ENCODE measurements at places on chromosomes 5 and 9.

GRCh38 chr5:156584871-156585270 is 257.9 kb downstream of the SGCD start:
- no peak for DNase-seq

DNA sequence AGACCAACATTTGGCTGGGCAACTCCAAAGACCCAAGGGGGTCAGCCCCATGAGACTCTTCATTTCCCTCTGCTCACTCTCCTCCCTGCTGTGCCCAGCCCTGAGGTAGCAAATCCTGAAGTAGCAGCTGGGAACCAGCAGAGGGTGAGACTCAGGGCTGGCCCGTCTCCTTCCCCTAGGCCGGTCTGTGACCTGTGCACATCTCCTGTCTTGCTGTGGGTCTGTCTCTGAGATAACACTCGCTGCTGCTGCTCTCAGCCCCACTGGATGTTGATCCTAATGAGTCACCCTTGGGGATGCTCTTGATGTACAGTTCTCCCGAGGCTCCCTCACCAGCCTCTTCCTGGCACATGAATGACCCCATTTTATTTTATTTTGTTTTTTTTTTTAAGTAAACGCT is 7.3 kb upstream of the OR2V1 start:
- no peak for DNase-seq

DNA sequence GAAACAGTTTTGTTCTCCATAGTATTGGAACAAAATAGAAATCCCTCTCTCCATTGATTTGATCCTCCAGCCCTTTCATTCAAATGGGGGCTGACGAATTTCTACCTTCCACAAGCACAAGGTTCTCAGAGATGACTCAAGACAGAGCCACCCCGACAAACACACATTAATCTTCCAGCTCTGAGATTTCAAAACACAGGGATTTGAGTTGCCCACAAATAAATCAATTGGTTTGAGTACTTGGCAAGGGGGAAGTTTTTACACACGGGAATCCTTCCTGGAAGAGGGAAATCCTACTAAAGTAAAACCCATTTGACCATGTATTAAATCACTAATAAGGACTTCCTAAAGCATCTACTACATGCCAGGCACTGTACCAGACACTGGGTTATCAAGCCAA is 5.4 kb downstream of the ADRA1B start:
- DNase-seq = no peak

- DNase-seq = no peak
Measured at GRCh38 chr9:115002371-115003120, 72.2 kb upstream of the TNFSF8 start.

- DNase-seq = no peak
Measured at GRCh38 chr5:3237276-3237868, 358.3 kb upstream of the IRX1 start.

- DNase-seq = no peak
Measured at GRCh38 chr9:87327575-87328125, 170.0 kb upstream of the DAPK1 start.

- no peak for DNase-seq
Measured at GRCh38 chr9:37617161-37617560, 24.8 kb upstream of the TOMM5 start.

DNA sequence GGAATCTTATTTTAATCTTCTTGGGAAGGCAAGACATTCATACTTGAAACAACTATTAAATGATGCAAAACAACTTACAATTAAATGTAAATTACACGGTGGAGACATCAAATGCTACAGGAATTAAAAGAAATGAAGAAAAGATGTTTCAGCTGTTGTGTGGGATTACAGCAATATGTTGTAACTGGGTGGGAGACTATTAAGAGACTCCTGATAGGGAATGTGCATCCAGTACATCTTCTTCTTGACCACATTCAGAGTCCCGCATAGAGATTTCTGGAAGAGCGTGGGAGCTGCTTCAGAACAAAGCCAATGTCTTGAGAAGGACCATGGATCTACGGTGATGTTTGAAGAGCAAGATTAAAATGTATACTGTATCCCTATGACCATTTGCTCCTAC is 199.1 kb downstream of the PDE4D start:
- DNase-seq = no peak

- peak; percentile 44 for DNase-seq
Measured at GRCh38 chr5:95591490-95591901, 28.4 kb upstream of the GPR150 start.

DNA sequence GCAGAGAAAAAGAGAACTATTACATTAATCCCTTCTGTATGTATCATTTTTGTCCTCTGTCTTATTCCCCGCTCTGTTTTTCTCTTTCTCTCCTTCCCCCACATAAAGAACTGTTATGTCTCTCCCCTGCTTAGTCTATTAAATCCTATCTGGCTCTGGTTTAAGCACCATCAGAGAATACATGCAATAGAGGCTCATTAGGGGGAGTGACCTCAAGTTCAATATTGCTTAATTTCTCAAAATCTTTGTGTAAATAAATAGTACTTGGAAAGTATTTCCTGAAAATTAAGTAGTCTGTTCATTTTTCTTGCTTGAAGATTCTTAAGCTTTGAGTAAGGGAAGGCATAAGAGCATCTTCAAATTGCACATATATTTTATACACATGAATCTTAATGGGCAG is 41.2 kb upstream of the FAM174A start:
- no peak for DNase-seq

- peak; percentile 87 for DNase-seq
Measured at GRCh38 chr5:179559284-179560252, 9.2 kb downstream of the RUFY1 start.

GRCh38 chr9:120935383-120935857 is 8.8 kb upstream of the TRAF1 start:
- peak; percentile 85 for DNase-seq

- DNase-seq = no peak
Measured at GRCh38 chr9:5566054-5566618, 55.8 kb downstream of the PDCD1LG2 start.

DNA sequence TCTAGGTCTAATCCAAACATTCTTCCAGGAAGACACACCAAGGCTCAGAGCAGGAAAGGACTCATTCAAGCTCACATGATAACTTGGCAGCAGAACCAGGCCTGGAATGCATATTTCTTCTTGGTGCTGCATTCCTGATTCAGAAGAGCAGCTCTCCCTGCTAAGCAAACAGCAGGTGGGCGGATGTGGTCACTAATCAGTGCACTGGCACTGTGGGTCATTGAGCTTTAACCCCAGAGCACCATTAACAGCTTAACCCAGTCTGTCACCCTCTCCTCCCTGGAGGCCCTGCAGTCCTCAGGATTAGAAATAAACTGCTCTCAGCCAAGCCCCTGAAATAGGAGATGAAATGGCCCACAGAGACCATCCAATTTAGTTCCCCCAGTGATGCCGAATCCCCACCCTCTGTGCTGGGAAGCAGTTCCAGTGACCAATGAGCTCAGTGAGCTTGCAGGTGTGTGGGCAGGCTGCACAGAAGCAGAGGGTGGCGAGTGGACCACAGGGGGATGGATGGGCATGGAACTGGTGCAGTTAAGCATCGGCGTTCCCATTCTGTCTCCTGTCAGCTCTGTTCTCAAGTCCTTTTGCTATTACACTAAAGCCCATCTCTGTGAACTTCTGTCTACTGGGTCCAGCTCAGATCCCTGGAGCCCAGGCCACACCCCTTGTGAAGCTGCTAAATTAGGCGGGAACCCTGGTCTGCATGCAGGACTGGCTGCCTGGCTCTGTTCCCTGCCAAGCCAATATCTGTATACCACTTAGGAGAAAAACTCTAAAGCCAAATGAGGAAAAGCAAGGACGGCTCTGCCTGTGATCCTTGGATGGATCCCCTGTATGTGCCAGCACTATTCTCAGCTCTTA is 16.6 kb upstream of the MEGF9 start:
- DNase-seq = peak; percentile 82

- DNase-seq = no peak
Measured at GRCh38 chr9:137458194-137459151, 661 bp downstream of the NSMF start.

DNA sequence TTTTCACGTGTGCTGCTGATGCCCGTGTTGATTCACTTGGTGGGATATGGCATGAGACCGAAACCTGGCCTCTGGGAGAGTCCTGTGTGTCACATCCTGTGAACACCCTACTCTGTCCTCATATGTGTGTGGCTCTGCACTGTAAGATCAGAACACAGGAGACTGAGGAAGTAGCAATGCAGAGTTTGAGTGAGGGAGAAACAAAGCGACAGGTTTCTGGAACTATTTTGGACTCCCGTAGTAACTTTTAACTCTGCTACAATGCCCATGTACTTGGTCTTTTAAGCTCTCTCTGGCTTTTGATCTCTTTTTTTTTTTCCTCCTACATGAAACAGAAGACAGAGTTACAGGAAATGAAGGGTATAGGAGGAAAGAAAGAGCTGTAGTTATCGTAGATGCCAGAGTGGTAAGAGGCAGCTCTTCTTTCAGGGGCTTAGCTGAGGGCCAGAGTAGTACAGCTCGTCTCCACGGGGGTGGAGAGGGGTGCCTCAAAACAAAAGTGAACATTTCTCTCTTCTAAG is 26.6 kb downstream of the GRAMD2B start:
- no peak for DNase-seq

DNA sequence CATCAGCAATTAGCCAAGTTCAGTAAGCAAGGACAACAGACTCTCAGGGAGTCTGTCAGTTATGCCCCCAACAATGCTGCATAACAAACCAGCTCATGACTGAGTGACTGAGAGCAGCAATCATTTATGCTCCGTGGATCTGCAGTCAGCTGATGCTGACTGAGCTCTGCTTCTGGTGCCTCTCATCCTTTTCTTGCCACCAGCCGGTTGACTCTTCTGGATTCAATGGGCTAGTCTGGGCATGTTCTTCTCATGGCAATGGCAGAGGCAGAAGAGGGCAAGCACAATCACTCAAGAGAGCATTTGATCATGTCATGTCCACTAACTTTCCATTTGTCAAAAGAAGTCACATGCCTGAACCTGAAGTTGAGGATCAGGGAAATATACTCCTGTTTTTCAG is 157.0 kb upstream of the NTRK2 start:
- DNase-seq = no peak

- DNase-seq = no peak
Measured at GRCh38 chr9:101126556-101126955, 98.0 kb downstream of the PLPPR1 start.

GRCh38 chr5:170225326-170226128 is 7.3 kb upstream of the C5orf58 start:
- DNase-seq = no peak

DNA sequence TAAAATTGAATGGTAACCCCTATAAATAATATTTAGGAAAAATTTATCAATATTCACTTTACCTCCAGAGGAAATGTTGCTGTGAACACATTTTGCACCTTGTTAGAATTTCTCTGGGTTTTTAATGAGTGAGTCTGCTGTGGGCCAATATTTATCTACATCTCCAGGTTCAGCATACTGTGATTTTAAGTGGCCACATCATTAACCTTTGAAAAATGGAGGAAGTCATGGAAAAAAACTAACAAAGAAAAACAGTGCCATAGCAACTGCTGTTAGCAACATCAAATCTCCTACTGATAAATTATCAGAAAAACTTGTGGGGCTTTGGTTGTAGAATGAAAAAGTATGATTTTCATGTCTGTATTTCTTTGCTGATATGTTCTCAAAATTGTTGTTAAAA is 55.0 kb downstream of the CD180 start:
- DNase-seq = no peak

GRCh38 chr5:7805379-7805778 is 45.6 kb downstream of the CFAP90 start:
- DNase-seq = no peak

GRCh38 chr5:176737746-176738636 is 72.4 kb upstream of the UNC5A start:
- no peak for DNase-seq

- no peak for DNase-seq
Measured at GRCh38 chr5:179054036-179054785, 6.0 kb upstream of the ZNF354C start.

DNA sequence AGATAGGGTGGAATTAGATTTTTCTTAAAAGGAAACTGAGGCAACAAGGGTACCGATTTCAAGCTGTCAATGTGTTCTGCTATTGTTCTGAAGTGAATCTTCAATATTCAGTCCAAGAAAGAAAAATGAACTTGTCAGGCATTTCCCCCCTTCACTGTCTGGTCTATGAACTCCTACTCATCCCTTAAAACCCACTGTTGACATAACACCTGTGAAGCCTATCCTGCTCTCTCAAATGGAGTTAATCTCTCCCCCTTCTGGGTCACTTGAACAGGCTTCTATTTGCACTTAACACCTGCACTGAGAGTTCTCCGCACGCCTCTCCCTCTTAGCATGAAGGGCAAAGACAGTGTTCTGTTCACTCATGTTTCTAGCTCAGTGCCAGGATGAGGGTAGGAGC is 144.3 kb downstream of the CRB2 start:
- DNase-seq = no peak

DNA sequence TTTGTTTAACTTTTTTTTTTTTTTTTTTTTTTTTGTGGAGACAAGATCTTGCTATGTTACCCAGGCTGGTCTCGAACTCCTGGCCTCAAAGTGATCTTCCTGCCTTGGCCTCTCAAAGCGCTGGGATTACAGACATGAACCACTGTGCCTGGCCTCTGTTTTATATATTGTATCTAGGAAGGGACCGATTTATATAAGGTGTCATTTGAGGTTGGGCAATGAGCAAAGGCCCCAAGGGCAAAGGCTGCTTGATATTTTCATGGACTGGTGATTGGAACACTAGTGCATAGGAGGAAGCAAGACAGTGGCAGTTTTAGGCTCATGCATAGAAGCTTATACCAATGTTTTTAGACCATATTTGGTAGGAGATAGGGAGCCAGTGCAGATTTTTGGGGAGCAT is 3.2 kb downstream of the SLC26A2 start:
- DNase-seq = no peak

DNA sequence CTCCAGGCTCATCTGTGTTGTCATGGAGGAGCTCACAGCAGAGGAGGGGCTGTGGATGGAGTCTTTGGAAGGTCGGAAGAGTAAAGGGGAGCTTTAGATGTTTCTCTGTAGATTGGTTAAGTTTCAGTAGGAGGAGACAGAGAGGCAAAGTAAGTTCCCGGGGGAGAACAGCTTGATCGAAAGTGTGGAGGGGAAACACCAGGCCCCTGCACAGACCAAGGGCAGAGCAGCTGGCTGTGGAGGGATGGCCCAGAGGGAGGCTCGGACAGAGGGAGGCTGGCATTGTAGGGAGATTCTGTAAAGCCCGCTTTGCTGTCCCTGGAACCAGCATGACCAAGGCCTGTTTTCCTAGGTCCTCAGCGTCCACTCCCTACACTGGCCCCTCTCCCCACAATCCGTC is 5.3 kb upstream of the OR2V2 start:
- no peak for DNase-seq
